Endothelial cell of umbilical vein (primary cell): ENCODE measurements at places on chromosomes 12 and 14. TPM values are rescaled to one million over a fixed set of nuclear protein-coding genes. Genes with fewer than 3 reads are reported as not detected.

MMP19 gene
- 1.6 and 2.0 TPM in 2 replicates for polyA plus RNA-seq

VAMP1 gene
- polyA plus RNA-seq, result 9.0 and 9.9 TPM in 2 replicates

GRCh38 chr12:90333424-90333823 lies 621.6 kb downstream of the CCER1 start:
- no peak for DNase-seq

DNA sequence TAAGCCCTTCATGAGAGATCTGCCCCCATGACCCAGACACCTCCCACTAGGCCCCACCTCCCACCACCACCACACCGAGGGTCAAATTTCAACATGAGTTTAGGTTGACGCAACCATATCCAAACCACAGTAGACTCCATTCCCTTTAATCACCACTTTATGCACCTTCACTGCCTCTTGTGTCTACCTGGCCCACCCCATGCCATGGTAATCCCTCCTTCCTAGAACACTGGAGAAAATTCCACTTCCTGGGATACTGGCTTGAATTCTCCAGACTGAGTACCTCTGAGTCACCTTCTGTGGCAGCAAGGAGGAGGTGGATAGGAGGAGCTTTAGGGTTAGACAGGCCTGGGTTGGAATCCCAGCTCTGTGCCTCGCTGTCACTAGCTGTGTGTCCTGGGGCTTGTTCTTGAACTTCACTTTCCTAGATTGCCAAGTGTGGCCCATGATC lies 26.1 kb upstream of the CIPC start:
- no peak for DNase-seq

- peak; percentile 91 for DNase-seq
These were observed 50.3 kb downstream of the DAO start for GRCh38 chr12:108930155-108930554.
